ENCODE measurements at places on chromosomes 12 and 14.

- DNase-seq: peak; percentile 47
Observed at GRCh38 chr12:88638966-88639760, 58.9 kb upstream of the KITLG start.

- no peak for DNase-seq
Observed at GRCh38 chr12:124230789-124231188, 64.1 kb upstream of the RFLNA start.

DNA sequence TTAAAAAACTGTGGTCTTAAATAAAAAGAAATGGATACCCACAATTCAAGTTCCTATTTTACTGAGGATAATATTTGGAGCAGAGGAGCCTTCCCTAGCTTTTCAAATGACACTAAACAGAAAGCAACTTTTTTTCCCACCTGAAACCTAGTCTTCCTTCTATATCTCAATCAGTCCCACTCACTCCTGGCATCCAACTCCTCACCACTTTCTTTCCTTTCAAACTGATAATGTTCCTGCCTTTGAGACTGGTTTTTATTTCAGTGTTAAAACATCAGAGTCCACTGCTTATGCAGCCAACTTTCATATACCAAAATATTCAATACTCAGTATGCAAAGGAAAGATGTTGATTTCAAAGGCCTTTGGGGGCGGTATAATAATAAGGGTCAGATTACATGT, 225.6 kb downstream of the GXYLT1 start:
- no peak for DNase-seq

GRCh38 chr14:64871344-64871743, 8.4 kb downstream of the SPTB start:
- no peak for DNase-seq

DNA sequence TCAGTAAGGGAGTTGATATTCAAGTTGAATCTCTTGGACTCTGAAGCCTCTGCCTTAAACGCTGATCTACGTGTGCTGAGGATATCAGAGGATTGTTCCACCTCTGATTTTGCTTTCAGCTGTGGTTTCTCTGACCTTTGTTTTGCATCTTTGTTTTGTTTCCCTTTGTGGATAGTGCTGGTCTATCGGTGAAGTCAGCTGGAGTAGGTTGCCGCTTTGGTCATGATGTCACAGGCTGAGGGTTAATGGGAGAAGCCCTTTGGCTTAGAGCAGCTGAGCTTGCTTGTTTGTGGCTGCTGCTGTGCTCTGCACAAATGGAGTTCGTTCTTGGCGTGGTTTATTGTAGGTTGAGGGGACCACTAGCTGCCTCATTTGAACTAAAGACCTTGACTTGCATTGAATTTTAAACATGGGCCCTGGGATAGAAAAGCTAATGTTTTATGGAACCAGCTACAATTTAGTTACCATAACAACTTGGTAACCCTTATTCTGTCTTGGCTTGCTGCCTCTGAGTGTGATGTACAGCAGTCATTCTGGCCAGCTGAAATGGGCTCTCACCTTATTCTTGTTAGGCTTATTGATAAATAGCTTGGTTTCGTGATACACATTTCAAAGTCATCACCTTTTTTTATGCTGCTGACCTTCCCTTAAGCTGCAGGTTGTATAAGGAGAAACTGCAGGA, 284.5 kb upstream of the E2F7 start:
- no peak for DNase-seq

DNA sequence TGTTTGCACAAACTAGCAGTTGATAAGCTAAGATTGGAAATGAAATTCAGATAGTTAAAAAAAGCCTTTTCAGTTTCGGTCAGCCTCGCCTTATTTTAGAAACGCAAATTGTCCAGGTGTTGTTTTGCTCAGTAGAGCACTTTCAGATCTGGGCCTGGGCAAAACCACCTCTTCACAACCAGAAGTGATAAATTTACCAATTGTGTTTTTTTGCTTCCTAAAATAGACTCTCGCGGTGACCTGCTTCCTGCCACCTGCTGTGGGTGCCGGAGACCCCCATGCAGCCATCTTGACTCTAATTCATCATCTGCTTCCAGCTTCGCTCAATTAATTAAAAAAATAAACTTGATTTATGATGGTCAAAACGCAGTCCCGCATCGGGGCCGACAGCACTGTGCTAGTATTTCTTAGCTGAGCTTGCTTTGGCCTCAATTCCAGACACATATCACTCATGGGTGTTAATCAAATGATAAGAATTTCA, 335.6 kb downstream of the TMEM121 start:
- no peak for DNase-seq

DNA sequence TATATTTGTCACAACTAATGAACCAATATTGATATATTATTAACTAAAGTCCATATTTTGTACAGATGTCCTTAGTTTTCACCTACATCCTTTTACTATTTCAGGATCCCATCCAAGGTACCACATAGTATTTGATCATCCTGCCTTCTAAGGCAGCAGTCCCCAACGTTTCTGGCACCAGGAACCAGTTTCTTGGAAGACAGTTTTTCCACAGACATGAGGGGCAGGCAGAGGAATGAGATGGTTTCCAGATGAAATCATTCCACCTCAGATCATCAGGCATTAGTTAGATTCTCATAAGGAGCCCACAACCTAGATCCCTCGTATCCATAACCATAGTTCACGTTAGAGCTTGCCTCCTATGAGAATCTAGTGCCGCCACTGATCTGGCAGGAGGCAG, 82.8 kb upstream of the BCL2L14 start:
- DNase-seq: no peak

GRCh38 chr12:89875809-89876208, 167.2 kb upstream of the ATP2B1 start:
- no peak for DNase-seq

GRCh38 chr12:81294325-81295190, 216.7 kb downstream of the ACSS3 start:
- DNase-seq: no peak

- DNase-seq: peak; percentile 40
Observed at GRCh38 chr12:109612975-109613502, 39.4 kb downstream of the MVK start.

- no peak for DNase-seq
Observed at GRCh38 chr12:101407049-101407435, 530 bp downstream of the ARL1 start.

- DNase-seq: no peak
Observed at GRCh38 chr14:56742391-56742878, 67.8 kb downstream of the OTX2 start.

DNA sequence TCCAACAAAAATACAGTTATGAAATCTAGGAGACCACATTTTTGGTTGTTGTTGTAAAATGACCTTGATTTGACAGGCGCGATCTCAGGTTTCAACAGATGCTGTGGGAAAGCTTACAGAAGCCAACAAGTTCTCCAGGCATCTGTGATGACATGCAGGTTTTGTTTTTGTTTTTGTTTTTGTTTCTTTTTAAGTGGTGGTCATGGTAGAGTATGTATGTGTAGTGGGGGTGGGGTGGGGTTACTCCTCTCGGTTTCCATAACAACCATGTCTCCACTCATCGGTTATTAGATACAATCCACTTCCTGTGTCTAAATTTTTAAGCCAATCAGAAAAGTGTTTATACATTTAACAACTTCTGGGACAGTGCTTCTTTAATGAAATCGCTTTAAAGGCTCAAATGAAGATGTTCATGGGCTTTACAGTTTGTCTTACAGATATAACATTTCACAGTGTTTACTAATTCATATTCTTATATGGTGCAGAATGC, 199.9 kb upstream of the FOXN3 start:
- peak; percentile 24 for DNase-seq

DNA sequence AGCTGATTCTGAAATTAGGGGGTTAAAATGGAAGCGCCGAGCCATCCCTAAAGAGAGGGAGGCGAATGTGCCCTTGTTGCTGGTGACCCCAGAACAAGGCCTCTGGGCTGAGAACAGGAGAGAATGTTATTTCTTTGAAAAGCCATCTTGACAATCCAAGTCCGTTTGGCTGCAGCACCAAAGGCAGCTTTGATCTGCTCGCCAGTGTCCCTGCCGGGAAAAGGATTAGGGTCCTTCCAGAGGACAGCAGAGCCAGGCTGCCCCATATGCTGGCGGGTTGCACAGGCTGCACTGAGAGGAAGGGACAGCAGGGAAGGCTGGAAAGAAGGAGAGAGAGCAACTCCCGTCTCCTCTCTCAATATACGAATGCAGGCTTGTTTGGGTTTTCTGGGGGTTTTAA, 141.7 kb downstream of the TMEM132C start:
- no peak for DNase-seq

DNA sequence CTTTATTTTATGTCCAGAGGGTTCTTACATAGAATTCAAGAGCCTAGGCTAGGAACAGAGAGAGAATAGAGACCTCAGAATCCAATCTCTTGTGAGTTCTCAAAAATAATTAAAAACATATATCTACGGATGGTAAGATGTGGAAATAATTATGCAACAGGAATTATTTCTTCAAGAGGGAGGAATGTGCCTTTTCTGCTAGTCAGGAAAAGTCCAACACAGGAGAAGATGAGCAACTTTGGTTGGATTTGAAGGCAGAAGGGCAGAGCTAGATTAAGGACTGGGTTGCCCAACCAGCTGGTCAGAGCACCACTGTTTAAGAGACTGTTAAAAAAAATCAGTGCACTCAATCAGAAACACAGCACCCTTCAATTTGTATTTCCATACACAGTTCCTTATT, 365.5 kb downstream of the ETNK1 start:
- DNase-seq: no peak

- DNase-seq: no peak
Observed at GRCh38 chr12:47078086-47078395, 1.4 kb upstream of the PCED1B start.

- DNase-seq: peak; percentile 16
Observed at GRCh38 chr12:16555630-16556029, 50.3 kb downstream of the LMO3 start.

DNA sequence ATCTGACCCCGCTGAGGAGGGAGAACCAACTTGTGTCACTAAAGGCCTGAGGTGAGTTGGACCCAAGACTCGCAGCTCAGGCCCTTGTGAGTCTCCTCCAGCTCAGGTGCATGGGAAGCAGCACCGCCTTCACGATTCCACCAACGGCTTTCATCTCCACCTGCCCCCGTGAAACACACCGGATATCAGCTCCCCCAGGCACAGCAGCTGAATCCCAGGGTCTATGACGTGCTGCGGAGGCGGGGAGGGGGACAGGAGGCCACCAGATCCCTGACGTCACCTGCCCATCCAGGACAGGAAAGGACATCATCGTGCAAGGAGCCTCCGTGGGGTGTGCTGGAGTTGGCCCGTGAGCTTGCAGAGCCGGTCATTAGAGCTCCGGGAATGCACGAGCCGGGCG, 18.5 kb upstream of the SFSWAP start:
- DNase-seq: no peak

GRCh38 chr14:59195912-59196311, 7.4 kb downstream of the DAAM1 start:
- no peak for DNase-seq

DNA sequence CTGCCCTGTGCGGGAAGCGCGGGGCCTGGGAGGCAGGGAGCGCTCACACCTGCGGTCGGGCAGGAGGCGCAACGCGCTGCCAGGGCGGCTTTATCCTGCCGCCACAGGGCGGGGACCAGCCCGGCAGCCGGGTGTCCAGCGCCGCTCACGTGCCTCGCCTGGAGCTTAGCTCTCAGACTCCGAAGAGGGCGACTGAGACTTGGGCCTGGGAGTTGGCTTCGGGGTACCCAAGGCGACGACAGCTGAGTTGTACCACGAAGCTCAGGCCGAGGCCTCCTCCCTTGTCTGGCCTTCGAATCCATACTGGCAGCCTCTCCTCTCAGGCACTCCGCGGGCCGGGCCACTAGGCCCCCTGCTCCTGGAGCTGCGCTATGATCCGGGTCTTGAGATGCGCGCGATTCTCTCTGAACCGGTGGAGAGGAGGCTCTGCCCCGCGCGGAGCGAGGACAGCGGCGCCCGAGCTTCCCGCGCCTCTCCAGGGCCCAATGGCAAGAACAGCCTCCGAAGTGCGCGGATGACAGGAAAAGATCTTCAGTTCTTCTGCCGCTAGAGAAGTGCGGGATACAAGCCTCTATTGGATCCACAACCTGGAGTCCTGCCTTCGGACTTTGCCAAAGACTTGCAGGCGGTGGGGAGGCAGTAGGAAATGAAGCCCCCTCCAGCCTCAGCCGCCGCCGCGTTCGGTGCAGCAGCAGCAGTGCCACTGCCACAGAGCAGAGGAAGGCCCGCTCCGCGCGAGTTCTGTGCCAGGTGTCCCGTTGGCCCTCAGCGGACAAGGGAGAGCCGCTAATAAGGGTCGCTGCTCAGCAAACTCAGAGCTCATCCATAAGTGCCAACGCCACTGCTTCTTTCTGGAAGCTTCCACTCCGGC, 6.8 kb downstream of the SIX1 start:
- DNase-seq: no peak

DNA sequence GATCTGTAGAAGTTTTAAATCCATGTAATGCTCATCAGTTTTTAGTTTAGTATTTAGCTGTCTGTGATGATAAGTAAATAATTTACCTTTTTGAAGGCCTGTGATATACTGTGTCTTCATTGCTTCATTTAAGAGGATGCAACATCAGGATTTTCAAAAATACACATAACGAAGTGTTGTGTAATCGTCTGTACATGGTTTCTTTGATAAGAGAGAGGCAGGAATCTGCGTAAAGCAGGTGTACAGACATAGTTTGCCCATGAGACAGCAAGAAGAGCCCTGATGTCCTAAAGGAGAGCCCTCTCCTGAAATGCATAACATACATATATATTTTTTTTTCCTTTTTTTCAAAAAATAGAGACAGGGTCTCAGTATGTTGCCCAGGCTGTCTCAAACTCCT, 44.8 kb downstream of the RASSF3 start:
- DNase-seq: no peak

DNA sequence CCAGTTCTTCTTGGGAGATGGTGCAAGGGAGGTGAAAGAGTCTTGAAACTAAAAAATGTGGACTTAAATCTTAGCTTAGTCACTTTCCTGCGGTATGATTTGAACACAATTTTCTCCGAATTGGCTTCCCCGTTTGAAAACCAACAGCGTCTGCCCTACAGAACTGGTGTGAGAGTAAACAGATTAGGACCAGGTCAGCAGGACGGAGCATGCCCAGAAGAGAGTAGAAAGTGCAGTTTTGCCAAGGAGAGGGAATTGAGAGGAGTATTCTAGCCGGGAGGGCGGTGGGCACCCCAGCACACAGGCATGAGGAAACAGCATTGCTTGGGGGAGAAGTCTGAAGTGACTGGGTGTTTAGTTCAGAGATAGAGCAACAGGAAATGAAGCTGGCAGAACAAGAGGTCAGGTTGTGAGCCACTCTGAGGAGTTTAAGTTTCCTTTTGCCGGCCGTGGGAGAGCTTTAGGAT, 927.1 kb downstream of the VRK1 start:
- no peak for DNase-seq
